ENCODE measurements at places on chromosomes 12 and 14.

GRCh38 chr12:116161588-116161987, 115.9 kb downstream of the MED13L start:
- DNase-seq: no peak

DNA sequence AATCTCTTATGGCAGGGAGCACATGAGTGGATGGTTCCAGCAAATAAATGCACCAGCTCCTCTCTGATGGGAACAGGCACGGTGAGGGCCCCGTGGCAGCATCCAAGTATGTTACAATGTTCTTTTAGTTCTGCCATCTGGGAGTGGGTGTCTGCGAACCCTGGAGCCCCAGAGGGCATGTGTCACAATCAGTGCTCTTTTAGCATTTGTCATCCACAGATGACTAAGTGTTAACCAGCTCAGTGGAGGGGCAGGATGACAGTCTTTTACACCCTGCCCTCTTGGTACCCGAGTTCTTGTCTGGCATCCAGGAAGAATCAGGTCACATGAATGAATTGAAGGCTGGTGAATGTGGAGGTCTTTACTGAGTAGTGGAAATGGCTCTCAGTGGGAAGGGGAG, 560.4 kb upstream of the FLRT2 start:
- no peak for DNase-seq

- DNase-seq: no peak
Observed at GRCh38 chr14:55915456-55915855, 202.8 kb upstream of the PELI2 start.

DNA sequence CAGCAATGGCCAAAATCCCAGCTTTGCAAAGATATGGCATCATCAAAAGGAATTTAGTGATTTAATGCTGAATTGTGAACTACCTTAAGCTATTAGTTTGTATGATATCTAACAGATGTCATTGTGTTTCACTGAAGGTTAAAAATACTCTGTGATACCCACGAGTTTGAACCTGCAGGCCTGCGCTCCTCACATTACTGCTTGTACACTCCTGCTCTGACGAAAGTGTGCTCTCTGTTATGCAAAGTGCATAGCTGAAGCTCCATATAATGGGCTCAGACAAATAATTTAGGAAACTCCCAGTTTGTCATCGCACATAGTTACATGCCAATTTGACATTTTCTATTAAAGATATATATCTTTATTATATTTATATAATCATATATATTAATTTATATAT, 52.2 kb downstream of the SPPL3 start:
- no peak for DNase-seq
